Caki2 (cell line): ENCODE measurements at places on chromosomes 7 and 10. TPM values are rescaled to one million over a fixed set of nuclear protein-coding genes. Genes with fewer than 3 reads are reported as not detected.

DNA sequence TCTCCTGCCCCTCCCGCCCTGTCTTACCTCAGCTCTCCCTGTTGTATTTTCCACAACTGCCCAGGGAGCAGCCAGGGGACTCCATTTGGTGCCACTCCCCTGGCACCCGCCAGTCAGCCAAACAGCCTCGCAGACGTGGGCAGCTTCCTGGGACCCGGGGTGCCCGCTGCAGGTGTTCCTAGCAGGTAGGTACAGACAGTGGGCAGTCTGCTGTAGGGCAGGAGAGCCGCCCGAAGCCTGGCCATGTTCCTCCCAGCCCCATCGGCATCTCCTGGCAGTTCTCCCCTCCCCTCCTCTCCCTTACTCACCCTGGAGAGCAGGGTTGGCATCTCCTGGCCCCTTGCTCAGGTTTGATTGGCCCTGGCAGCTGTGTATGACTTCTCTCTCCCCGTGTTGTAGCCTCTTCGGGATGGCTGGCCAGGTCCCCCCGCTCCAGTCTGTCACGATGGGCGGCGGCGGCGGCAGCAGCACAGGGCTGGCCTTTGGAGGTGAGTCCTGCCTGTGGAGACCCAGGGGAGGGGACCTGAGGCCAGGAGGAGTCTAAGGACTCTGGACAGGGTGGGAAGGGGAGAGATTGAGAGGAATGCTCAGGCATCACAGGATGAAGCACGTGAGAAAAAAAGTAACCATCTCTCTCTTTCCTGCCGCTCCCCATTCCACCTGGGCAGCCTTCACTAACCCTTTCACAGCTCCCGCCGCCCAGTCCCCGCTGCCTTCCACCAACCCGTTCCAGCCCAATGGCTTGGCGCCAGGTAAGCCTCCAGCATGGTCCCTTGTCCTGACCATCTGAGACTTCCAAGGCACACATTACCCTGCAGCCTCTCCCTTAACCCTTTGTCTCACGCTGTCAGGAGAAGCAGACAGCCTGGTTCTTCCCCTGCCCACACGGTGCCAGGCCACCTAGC is 11.3 kb downstream of the SAP25 start:
- no peak for DNase-seq

Gene SLC13A1
- not detected in 2 replicates for total RNA-seq

Gene TRPV5
- not detected in 2 replicates for total RNA-seq

DNA sequence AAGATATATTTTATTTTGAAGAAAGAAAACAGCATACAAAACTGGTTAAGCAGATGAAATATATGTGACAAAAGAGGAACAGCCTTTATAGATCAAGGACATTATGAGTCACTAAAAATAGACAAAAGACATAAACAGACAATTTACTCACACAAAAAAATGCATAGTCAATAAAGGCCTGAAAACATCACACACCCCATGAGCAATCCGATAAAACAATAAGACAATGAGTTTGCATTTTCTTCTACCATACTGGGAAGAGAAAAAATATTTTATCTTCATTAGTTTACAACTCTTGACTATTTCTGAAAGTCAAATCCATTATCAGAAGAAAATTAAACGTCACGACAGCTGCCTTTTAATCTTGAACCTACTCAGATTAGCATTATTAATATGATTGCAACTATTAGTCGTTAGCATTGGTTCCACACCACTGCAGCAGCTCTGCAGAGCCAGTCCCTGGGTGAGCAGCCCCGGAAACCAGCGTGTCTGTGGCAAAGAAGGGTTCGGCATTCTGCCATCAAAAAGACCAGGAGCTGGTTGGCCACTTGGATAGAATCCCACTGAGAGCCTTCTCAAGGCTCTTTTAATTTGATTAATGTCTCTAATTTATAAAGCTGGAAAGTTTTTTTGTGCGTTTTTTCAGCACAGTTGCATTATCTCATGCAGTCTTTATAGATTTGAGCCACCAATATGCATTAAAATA is 305.4 kb upstream of the SHH start:
- DNase-seq: no peak

DNA sequence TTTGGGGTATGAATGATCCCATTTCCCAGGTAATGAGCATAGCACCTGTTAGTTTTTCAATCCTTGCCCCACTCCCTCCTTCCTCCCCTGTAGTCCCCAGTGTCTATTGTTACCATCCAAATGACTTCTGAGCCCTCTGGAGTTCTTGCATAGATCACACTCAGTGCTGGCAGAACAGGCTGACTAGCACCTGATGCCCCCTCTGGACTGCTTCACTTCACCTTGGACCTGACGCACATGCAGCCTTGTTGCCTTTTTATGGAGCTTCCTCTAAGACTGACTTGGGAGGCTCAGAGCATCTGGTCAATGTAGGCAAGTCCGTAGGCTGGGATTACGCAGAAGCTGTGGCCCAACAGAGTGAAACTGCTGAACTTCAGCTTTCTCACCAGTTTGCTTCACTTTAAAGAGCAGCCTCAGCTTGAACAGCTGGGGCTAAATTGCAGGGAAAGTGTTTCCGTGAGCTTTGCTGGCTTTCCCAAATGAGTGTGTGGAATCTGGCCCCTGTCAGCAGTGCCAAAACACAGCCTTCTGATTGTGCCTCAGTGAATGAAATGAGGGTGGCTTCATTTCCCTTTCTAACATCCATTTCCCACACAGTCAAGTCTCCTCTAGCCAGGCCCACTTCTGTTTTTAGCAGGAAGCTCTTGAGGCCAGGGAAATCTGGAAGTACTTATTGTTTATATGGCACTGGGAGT is 48.5 kb downstream of the NXPH1 start:
- no peak for DNase-seq

DNA sequence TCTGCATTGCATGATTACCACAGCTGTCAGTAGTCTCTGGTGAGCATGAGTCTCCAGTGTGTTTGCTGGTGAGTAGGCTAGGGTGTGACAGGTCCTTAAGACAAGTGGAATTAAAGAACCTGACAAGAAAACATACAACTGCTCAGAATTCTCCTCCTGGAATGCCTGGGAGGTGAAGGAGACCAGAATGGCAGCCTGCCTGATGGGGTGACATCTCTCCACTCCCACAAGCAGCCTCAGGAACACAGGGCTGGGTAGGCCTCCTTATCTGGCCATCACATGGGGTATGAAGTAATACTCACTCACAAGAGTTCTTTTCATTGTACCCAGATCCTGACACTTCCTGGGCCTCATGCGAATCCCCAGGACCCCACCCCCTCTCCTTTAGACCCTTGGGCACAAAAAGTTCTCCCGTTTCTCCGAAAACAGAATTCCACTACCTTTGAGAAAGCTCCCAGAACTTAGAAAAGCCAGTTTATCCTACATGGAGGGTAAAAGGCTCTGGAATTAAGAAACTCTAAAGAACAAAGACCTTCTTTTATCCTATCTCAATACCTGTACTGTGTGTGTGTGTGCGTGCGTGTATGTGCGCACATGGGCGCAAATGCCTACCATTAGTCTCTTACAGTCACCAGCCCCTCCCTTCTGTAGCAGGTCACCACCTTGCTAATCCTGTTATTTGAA is 33.4 kb upstream of the C1GALT1 start:
- DNase-seq: no peak

DNA sequence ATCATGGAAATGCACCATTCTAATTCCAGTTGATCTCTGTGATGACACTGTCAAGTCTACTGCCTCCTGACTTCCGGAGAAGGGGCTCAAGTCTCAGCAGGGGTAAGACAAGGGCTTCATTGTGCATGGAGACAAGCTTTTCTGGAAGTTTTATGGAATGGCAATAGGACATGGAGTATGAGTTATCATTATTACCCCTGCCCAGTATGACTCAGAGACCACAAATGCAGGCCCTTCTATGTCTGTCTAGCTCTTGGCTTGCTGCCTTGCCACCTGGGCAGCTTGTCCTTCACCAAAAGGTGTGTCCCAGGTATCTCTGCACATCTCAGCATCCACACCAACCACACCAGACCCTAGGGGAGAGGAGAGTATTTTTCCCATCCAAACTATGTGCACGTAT is 34.9 kb upstream of the KIAA1217 start:
- DNase-seq: no peak

DNA sequence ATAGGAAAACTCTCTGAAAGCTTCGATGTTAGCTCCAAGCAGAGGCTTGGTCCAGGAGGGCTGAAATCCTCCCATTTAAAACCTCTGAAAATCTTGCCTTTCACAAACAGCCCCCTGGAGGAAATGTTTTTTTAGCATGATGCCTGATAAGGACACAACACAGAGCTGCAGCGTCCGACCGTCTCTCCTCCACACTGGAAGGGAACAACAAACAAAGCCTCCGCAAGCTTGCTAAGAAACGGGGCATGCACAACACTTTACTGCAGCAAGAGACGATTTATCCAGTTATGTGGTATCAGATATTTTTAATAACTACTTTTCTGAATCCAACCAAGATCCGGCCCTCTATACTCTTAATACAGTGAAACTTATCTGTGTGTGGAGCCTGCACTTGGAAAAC is 182.3 kb downstream of the PTPRN2 start:
- DNase-seq: no peak

DNA sequence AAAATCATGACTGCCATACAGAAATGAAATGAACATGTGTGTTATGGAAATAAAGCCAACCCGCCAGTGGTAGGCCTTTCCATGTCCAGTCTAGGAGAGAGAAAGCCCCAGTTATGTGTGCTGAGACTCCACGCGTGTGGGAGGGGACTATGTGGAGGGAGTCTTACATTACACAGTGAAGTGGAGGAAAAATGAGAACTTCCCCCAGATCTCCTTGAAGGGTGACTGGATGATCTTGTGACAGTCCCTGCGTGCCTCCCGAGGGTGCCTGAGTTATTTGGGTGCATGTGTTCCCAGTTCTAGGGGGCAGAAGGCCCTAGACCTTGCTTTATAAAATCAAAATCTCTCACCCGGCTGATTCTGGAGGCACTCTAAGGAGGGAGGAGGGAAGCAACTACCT is 24.2 kb downstream of the UPP1 start:
- DNase-seq: no peak

DNA sequence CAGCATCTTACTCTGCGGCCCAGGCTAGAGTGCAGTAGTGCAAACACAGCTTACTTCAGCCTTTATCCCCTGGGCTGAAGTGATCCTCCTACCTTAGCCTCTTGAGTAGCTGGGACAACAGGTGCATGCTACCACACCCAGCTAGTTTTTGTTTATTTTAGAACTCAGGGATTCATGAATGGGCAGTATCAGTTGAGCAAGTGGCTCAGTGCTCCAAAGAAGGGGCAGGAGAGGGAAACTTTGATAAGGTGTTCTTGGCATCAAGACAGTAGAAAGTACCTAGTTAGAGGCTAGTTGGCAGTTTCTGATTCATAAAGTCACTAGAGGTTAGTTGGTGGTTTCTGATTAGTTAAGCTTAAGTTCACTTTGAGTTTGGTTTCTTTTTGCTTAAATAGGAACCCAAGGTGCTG is 18.4 kb downstream of the TRIM24 start:
- peak; percentile 14 for DNase-seq

- DNase-seq: no peak
Observed at GRCh38 chr10:97721871-97722780, 8.6 kb downstream of the MARVELD1 start.

DNA sequence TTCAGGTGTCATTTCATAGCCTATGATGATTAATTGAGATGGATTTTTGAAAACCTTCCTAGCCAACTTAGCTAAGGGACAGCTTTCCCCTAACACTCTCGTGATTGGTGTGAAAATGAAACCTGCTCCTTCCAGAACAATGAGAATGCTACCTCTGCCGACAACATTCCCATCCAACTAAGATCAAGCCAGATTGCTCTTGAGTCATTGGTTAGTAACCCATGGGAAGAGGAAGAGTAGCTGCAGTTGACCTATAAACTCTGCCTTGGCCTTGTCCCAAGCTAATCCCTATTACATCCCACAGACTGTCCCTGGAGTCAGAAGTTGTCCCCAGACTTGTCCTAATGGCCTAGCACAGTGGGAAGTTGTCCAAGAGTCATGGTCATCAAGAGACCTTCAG is 80.5 kb upstream of the SVIL start:
- no peak for DNase-seq

- peak; percentile 43 for DNase-seq
Observed at GRCh38 chr7:30276203-30276900, 8.0 kb upstream of the ZNRF2 start.

Gene INHBA
- 9.5 and 14.4 TPM in 2 replicates for total RNA-seq

DNA sequence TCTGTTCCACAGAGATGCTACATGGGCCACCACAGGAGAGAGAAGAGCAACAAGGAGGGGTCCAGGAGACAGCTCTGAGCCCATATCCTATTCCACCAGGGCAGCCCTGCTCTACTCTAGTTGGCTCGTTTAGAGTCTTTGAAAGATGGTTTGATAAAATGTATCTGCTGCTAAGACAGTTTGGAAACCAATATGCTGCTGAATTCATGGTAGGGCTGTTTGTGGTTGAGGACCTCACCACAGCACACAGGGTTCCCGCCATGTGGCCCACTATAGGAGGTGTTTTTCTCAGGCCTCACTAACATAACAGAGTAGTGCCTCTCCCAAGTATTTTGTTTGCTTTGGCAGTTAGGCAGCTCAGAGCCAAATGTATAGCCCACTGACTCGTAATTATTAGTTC is 35.8 kb upstream of the ZC3HAV1L start:
- no peak for DNase-seq

DNA sequence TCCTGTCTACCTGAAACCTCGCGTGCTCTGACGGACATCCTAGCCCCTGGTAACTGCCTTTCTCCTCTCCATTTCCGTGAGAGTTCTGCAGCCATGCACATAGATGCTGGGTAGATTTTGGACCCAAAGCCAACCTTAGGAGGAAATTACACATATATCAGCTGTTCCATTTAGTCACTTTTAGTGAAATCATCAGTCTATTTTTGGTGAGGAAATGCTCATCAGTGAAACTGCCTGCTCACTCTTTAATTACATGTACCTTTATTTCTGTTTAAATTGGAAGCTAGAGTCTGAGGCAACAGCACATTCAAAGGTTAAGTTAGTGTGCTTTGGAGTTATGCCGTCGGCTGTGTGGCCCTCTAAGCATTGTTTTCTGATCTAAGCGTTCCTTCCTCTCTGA is 231.3 kb downstream of the WDR37 start:
- DNase-seq: no peak

DNA sequence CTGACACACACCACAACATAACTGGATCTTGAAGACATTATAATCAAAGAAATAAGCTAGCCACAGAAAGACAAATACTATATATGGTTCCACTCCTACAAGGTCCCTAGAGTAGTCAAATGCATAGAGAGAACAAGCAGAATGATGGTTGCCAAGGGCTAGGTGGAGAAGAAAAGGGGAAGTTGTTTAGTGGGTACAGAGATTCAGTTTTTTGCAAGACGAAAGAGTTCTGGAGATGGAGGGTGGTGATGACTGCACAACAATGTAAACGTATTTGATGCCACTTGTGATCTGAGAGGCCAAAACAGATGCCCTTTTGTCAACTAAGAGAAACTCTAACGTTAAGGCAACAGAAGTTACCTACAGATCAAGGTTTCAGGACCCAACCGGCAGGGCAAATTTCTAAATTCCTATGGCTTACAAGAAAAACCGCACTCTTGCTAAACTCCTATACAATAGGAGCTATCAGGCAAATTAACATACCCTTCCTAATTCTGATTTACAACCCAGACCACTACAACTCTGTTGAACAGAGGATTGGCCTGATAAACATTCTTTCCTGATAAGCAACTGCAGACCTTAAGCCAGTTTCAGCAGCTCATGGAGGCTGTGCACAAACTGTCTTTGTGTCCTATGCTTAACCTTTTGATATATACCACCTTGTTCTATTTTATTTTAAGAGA is 69.0 kb downstream of the FAM107B start:
- DNase-seq: no peak
